ENCODE measurements at places on chromosomes 7 and 10.

- DNase-seq: no peak
Observed at GRCh38 chr10:4088354-4089066, 303.5 kb upstream of the KLF6 start.

DNA sequence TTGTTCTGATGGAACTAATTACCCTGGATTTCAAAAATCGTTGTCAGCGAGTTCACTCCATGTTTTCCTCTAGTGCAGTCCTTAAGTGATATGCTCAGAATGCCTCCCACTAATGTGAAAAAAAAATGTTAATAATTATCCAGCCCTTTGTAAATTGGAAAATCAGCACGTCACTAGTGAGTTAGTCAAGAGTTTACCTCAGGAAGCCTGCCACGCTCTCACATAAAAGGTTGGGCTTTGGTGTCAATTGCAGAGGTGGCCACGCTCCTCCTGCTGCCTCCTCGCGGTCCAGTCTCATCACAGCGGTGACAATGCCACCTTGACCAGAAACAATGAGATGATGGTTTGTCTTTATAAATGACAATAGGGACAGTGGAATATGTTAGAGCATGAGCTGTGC, 22.5 kb downstream of the UPP1 start:
- no peak for DNase-seq

DNA sequence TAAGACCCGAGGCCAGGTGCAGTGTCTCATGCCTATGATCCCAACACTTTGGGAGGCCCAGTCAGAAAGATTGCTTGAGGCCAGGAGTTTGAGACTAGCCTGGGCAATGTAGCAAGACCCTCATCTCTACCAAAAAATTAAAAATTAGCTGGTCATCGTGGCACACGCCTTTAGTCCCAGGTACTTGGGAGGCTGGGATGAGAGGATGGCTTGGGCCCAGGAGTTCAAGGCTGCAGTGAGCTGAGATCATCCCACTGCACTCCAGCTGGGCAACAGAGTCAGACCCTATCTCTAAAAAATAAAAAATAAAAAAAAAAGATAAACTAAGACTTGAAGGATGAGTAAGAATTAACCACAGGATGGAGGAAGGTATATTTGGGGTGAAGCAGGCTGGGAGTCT, 77.9 kb downstream of the JCAD start:
- no peak for DNase-seq

GRCh38 chr7:158407581-158408317, 179.9 kb downstream of the PTPRN2 start:
- no peak for DNase-seq

DNA sequence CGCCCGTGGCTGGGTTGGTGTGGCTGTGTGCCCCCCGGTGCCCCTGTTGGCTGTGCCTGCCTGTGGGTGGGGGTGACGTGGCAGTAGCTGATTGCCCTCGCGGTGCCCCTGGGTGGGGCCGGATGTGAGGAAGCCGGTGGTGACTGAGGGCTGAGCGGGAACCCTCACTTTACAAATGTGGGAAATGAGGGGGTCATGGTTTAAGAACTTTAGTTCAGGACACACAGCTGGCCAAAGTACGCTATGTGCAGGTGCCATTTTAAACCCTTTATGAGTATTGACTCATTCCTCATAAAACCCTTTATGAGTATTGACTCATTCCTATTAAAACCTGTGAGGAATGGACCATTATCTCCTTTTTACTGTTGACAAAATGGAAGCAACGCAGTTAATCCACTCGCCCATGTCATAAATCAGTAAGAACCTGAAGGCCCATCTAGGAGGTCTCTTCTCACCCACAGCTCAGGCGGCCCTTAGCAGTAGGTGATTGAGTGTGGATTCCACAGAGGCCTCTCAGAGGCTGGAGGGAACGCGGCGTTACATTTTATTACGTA, 290.1 kb upstream of the COBL start:
- no peak for DNase-seq

DNA sequence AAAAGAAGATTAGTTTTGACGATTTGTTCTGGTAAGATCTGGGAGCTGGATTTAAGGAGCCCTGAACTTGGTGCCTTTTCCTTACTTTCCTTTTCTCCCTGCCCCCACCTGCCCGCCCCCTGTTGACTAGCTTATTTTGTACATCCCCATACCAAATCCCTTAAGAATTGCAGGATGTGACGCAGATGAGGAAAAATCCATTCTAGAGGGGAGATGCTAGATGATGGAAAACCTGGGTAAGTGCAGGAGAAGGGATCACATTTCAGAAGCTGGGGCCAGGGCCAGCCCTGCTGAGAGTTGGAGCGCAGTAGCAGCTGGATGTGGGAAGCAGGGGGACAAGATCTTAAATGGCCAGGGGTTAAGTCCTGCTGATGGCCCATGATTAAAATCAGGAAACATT, 93.9 kb downstream of the CCDC3 start:
- no peak for DNase-seq

DNA sequence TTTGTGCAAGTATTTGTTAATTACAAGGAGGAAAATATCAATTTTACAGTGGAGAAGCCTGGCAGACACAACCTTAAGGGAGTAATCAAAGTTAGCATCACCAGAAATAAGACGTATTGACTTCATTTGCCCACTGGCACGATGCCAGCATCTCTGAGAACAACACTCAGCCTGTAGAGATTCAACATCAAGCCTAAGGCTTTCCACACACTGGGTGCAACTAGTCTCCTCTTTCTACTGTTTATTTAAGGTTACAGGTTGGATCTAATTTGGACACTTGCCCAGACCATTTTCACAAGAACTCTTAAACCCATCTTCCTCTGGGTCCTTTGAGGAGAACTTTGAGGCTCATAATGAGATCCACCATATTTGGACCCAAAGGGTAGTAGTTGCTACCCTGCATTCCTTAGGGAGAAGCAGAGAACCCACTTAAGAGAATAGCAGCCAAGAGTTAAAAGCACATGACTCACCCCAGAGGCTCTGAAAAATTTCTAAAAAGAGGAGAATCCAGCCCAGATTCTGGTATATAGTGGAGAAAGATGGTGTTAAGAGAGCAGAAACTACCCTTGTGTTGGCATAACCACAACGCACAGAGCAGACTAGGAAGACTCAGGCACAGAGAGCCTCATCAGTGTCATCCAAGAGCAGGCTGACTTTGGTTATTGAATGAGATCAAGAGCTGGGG, 97.3 kb downstream of the CCDC71L start:
- no peak for DNase-seq

GRCh38 chr10:71842856-71843686, 8.0 kb downstream of the PSAP start:
- DNase-seq: no peak

GRCh38 chr10:8998751-8999150, 944.3 kb downstream of the GATA3 start:
- DNase-seq: no peak

DNA sequence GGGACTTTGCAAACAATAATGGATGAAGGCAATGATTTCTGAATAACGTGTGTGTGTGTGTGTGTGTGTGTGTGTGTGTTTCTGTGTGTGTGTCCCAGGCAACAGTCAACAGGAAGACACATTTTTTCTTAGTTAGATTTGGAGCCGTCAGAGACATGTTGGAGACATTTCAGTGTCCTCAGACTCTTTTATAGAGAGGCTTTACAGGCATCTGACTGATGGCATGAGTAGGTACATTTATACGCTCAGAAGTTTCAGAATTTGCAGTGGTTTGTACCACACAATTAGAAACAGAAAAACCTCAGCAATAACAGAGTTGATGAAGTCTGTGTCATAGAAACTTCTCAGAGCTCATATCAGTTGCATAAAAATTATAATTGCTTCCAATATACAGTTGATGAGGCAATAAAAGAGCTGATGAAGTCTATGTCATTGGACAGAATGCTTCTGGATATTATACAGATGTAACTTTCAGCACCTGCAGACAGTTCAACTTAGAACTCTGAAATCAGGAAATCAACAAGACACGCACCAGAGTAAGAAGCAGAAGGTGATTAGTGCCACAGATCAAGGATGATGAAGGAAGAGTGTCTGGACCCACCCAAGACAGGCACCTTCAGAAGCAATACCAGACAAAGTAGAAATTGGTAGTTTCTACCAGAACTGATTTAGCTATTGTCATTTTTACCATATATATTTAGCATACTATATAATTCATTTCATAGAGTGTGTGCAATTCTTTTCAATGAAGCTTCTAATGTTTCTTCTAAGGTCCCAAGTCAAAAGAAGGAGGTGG, 104.5 kb upstream of the LYZL1 start:
- DNase-seq: no peak

GRCh38 chr7:113519472-113519871, 399.3 kb downstream of the PPP1R3A start:
- DNase-seq: no peak
